ENCODE measurements at places on chromosomes 11 and 22.
A peak's percentile ranks its signal among the peaks of the same experiment; 100 is the strongest.

DNA sequence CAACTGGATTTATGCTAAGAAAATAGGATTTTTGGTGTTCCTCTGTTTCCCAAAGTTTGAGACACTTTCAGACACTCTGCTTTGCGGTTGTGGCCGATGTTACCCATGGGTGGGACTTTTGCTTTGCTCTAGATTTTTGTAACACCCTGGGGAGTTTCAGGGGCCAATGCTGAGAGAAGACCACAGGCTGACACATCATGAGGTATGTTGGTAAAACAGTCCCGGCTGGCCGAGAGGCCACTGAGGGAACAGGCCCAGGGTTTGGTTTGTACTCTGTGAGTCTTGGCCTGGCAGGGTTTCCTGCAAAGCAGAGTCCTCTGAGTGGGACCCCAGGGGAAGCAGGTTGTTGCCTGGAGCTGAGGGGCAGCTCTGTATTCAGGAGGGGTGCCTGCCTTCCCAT, 78.5 kb upstream of the PITPNB start:
- DNase-seq = no peak

DNA sequence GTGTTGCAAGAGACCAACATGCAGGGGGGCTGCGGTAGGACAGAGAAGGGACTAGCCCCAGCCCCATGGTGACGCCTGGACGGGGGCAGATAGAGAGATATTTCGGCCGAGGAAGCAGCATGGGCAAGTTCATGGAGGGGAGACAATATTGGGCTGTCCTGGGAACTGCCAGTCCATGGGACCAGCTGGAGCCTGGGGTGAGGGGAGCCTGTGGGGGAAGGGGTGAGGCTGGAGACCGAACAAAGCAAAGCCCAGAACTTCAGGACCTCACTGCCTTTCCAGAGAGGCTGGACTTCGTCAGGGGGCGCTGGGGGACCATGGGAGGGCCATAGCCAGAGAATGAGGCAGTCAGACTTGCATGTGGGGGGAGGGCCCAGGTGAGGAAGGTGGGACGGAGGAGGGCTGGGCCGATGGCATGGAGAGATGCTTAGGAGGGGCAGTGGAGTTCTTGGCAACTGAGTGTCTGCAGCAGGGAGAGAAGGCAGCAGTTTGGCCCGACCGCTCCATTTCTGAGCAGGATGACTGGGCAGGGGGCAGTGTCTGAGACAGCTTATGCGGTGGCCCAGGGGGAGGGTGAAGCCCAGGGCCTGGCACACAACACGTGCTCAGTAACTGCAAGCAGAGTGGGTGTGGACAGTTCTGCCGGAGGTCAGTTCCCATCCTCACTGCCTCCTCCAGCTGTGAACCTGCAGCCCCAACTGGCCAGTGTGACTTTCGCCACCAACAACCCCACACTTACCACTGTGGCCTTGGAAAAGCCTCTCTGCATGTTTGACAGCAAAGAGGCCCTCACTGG, 712 bp downstream of the UPK3A start:
- no peak for DNase-seq

GRCh38 chr22:45670981-45671782, 452 bp upstream of the ATXN10 start:
- DNase-seq = no peak

- DNase-seq = no peak
Measured at GRCh38 chr11:36564376-36565030, 3.3 kb upstream of the RAG1 start.

- no peak for DNase-seq
Measured at GRCh38 chr11:71454470-71455113, 1.6 kb downstream of the NADSYN1 start.

- DNase-seq = no peak
Measured at GRCh38 chr11:64996710-64997380, at the start of gene BATF2. TSS of gene BATF2 (minus strand) at chr11:64996971. CDS start at chr11:64996914, 57 bp downstream.

GRCh38 chr11:67584205-67584880, 731 bp downstream of the GSTP1 start:
- peak; percentile 16 for DNase-seq

DNA sequence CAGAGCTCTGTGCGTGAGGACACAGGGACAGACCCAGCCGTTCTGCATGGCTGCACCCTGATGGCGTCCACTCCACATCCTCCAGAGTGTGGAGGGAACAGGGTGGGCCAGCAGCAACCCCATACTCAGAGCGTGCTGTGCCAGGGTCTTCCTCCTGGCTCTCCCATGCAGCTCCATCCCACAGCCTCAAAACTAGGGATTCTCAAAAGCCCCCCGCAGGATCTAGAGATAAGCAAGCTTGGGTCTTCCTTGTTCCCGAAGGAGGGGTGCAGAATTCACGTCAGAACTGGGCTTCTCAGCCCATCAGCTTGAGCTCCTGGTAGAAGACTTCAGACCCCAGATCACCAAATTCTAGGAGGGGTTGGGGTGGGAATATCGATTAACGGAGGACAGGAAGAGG, 858.8 kb downstream of the TBC1D22A start:
- no peak for DNase-seq

GRCh38 chr11:40722179-40722795, 737.2 kb downstream of the LRRC4C start:
- DNase-seq = no peak

DNA sequence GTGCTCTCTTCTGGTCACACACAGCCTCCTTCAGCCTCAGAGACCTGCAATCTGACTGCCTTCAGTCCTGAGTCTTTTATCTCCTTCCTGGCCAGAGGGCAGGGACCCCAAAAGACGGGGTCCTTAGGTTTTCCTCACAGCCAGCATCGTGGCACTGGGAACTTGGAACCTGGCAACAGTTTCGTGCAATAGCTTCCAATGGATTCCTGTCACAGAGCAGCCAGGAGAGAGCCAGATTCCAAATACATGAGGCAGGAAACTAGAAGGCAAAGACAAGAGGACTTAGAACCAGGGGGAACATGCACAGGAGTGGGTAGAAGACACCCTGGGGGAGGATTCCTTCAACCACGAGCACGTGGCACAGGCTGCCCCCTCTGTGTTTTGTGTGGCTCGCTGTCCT, 48.6 kb downstream of the C11orf91 start:
- no peak for DNase-seq

DNA sequence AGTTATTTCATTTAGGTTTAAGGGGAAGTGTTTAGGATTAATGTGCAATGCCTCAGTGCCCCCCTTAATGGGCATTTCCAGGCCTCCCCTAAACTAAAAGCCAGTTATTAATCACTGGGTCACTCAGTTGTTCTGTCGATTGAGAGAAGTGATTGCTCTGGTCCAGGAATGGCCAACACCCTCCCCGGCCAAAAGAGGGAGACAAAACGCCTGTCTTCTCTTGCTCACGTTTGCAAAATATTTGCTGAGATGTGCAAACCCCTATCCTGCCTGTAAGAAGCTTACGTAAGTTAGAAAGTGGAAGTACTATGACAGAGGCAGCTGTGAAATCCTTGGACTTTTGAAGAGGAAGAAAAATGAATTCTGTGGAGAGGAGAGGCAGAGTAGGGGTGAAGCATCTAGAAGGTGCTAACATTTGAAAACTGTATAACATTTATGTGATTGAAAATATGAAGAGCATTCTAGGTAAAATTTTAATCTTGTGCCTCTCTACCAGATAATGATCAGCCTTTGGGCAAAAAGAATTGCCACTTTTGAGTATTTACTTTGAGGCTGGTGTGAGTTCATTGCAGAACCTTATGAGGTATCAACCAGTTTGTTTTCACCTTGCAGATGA, 37.7 kb downstream of the NTM start:
- DNase-seq = peak; percentile 8

- no peak for DNase-seq
Measured at GRCh38 chr11:128574576-128575011, 12.8 kb downstream of the ETS1 start.

DNA sequence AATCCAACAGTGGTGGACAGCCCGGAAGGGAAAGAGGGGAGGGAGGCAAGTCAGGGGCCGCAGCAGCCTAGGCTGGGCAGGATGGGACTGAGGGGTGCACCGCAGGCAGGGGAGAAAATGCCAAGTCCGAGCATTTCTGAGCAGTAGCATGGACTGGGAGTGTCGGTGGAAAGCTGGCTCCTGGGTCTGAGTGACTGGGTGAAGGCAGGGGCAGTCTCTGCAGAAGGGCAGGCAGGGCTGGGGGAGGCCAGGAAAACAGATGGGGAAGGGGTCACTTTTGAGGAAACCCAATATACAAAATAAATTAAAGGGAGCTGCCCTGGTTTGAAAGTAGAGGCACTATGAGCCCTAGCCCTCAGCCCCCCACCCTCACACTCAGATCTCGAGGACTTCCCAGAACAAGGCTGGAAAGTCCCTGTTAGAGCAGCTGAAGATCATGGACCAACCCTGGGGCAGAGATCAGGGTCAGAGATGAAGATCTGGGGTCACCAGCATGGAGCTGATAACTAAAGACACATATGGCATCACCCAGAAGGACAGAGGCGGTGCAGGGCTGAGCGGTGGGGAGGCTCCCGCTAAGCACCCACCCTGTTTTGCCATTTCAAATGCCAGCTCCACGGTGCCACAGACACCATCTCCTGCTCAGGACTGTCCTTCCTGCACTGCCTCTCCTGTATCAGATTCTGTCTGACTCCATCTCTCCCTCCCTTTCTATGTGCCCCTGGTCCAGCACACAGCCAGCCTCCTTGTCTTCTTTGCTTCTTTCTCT, 32.4 kb upstream of the ETS1 start:
- no peak for DNase-seq

DNA sequence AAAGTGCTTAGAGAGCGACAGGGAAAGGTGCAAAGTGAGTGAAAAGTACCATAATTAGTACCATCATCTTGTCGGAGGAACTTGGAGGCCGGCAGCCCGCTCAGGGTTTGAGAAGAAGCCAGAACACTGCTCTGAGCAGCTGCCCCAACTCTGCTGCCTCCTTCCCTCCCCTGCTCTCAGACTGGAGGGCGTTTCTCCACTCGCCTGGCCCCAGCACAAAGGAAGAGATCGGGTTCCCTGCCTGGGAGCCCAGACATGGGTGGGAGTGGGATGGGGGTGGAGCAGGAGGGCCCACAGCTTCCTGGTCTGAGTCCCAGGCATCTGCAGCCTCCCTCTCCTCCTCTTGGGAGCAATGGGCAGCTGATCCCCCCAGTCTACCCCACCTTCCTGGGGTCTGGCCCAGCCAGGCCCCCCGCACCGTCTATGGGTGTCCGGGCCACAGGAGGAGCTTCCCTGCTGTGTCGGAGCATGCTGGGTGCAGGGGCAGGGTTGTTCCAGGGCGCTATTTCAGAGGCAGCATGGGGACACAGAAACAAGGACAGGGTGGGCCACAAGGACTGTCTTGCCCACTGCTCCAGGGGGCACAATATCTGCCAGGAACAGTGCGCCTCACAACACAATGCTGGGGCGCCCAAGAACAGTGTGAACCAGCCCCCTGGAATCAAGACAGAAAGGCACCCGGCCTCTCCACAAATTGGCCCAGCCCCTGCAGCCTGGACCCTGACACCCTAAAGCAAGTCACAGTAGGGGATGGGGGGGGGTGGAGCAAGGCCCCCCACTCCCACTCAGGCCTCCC, 4.8 kb downstream of the LIF start:
- no peak for DNase-seq

- no peak for DNase-seq
Measured at GRCh38 chr11:95939091-95939490, 15.2 kb upstream of the MTMR2 start.

- no peak for DNase-seq
Measured at GRCh38 chr11:103939694-103940093, 96.7 kb upstream of the DDI1 start.
